ENCODE measurements at places on chromosomes 12 and 14.

GRCh38 chr12:30570211-30570890, 125.3 kb downstream of the IPO8 start:
- no peak for DNase-seq

DNA sequence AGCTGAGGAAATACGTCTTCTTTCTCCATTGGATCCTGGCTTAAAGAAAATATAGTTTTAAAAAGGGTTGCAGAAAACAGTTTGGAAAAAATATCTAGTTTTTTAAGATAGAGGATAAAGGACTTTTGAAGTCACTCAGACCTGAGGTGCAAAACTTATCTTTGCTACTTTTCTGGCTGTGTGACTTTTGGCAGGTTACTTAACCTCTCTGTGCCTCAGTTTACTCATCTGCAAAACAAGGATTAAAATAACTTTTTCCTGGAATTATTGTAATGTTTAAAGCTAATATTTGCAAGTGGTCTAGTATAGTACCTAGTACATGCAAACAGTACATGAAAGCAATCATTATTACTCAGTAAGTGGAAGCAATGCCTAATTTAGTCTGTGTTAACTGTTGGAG, 176.8 kb downstream of the TBX5 start:
- no peak for DNase-seq

- no peak for DNase-seq
These were observed 115.7 kb downstream of the RFLNA start for GRCh38 chr12:124410354-124411175.

DNA sequence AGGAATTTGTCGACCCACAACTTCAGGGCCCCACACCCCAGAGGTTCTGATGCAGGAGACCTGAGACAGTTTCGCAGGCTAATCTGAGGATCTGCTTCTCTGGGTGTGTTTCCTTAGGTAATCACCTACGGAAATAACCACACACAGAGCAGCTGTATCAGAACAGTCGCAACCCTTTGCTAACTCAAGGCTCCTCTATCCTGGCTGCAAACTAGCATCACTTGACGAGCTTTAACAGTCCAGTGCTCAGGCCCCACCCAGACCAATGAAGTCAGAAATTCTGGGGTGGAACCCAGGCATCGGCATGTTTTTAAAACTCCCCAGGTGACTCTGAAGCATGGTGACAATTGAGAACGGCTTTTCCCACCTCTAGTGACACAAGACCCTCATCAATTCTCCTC, 20.7 kb downstream of the SLC7A7 start:
- DNase-seq, result no peak

DNA sequence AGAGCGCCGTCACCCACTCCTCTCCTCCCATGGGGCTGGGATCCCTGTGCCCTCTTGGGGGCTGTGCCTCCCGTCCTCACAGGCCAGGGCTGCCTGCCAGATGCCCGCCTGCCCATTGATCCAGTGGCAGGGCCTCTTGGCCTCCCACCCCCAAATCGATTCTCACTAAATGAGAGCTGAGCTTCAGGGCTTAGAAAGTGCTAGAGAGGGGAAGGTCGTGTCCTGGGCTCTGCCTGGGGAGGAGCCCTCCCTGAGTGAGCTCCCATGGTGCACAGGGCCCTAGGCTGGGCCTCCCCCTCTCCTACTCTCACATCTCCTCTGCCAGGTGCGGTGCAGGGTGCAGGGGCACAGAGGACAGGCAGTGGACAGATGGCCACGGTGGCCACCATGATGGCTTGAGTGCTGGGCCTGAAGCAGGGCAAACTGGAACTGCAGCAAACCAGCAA, 9.2 kb downstream of the BEGAIN start:
- DNase-seq, result no peak

DNA sequence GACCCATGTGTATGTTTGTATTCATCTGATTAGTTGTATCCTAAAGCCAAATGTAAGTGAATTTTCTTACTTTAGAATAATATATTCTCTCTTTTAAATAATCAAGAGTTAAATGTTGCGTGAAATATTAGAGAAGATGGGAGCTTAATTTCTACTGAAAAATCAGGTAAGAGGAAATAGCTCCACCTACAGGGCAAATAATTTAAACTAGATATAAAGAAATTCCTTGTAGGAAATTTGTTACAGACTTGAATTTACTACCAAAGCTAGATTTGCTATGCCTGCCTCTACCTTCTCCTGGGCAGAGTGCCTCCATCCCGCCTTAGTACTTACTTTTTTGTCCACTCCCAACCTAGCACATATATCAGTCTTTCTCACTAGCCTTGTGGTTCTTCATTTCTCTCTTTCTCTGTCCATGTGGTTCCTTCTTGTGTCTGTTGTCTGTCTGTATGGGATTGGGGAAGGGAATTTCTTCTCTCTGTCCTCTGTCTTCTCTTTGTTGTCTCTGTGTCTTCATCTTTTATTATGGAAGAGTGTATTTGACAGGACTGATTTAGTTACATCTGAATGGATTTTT, 44.7 kb downstream of the PALS1 start:
- peak; percentile 4 for DNase-seq
